ENCODE measurements at places on chromosomes 16 and 17.
A peak's percentile ranks its signal among the peaks of the same experiment; 100 is the strongest.

DNA sequence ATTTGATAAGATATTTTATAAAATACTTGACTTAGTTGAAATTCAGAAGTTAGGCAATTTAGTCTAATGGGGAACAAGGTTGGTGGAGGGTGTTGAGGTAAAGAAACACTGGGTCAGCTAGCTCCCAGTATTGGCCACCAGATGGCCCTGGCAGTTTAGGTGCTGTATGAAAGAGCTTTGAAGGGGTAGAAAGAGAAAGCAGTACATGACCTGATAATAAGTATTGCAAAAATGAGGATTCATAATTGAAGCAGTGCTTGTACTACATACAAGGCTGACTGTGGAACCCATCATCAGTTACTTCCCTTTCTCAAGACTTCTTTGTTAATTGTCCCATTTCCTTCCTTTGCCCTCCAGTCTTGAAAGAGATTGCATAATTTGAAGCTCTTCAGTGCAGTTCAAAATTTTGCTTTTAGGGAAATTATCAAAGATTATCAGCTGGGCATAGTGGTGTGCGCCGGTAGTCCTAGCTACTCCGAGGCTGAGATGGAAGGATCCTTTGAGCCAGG is 29.4 kb downstream of the TANC2 start:
- no peak overlapping the region for H3K27ac ChIP-seq
- no peaks in the 10 kb centered on the region for H3K36me3 ChIP-seq
- no peak overlapping the region for H3K4me3 ChIP-seq
- H3K27me3 ChIP-seq: no peaks in the 10 kb centered on the region

GRCh38 chr17:48513666-48514455 is 16.9 kb downstream of the HOXB1 start:
- peaks cover 62% of the 10 kb centered on the region for H3K4me1 ChIP-seq
- H3K4me3 ChIP-seq: no peak overlapping the region
- no peak for DNase-seq
- peaks cover 52% of the 10 kb centered on the region for H3K27me3 ChIP-seq

GRCh38 chr17:53628011-53628410 is 194.7 kb upstream of the KIF2B start:
- no peak overlapping the region for H3K27ac ChIP-seq
- H3K27me3 ChIP-seq: no peaks in the 10 kb centered on the region
- H3K4me3 ChIP-seq: no peak overlapping the region
- no peak for DNase-seq
- H3K4me1 ChIP-seq: no peaks in the 10 kb centered on the region

DNA sequence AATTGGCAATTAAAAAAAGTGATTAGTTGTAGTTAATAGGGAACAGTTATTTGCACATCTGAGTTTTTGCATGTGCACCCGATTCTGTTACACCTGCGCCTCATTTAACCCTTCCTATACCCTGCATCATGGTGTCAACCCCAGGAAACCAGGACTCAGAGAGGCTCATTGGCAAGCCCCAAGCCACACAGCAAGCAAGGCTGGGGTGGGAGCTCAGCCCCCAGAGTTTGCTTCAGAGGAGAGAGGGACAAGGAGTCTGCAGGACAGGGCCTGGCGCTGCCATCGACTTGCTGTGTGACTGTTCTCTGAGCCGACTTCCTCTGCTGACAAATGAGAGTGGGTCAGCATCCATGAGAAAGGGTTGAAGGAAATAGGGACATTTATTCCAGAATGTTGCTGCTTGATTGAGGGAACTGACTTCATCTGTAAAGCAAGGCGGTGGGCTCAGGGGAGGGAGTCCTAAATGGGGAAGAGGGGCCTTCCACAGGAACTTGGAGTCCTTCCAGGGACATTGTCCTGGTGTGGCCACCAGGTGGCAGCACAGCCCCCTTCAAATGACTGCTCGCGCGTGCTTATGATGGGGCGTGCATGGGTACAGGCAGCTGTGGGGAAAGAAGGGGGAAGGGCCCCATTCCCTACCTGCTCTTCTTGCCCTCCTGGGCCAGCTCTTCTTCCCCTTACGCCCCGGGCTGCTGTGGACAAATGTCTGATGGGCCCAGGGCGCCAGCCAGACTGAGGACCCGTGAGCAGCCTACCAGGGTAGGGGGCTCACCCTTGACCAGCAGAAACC is 51.6 kb downstream of the NT5M start:
- no peak overlapping the region for H3K4me3 ChIP-seq
- DNase-seq: peak; percentile 84
- H3K36me3 ChIP-seq: no peaks in the 10 kb centered on the region
- peaks cover 25% of the 10 kb centered on the region for H3K27me3 ChIP-seq
- H3K27ac ChIP-seq: no peak overlapping the region

DNA sequence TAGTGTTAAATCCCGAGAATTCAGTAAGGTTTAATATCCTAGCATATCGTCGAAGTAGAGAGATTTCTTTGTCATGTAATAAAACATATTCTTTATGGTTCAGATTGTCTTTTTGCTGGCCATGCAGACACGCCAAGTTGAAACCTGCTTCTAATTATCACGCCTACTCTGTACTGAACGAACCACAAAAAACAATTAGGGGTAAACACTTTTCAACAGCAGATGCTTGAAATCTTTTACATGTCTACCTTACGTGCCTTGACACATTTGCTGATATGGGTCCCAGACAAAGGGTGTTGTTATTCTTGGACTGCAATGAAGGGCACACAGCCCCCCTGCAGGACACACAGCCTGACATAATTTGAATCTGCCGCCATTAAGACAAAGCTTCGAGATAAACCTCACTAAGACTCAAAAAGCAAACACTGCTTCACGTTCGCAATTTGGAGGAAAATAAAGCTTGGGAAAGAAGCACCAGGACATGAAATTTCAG is 13.3 kb downstream of the WIPI1 start:
- no peaks in the 10 kb centered on the region for H3K27me3 ChIP-seq
- H3K27ac ChIP-seq: no peak overlapping the region
- DNase-seq: no peak
- H3K4me1 ChIP-seq: peaks cover 44% of the 10 kb centered on the region

- no peak for DNase-seq
- no peak overlapping the region for H3K27ac ChIP-seq
- H3K4me3 ChIP-seq: no peak overlapping the region
- H3K36me3 ChIP-seq: no peaks in the 10 kb centered on the region
- peaks cover 33% of the 10 kb centered on the region for H3K27me3 ChIP-seq
- H3K4me1 ChIP-seq: peaks cover 29% of the 10 kb centered on the region
These were observed 63.5 kb upstream of the MED9 start for GRCh38 chr17:17413215-17413792.

DNA sequence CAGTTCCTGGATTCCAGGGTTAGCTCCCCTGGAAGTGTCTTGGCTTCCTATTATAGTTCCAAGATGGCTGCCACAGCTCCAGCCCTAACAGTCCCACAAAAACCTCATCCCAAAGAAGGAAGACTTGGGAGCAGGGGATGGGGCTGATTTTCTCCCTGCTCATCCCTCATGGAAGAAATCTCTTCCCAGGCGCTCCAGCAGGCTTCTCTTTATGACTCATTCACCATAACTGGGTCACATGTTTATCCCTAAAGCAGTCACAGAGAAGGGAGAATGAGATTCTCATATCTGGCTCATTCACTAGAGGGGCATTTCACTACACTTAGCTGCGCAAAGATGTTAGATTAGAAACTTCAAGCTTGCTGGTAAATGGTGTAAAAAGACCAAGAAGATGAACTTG is 206.5 kb upstream of the IRX3 start:
- H3K4me1 ChIP-seq: no peaks in the 10 kb centered on the region
- H3K4me3 ChIP-seq: no peak overlapping the region
- no peak for DNase-seq
- no peaks in the 10 kb centered on the region for H3K27me3 ChIP-seq
- H3K27ac ChIP-seq: no peak overlapping the region

- H3K27ac ChIP-seq: peak overlapping the region; percentile 47
- no peaks in the 10 kb centered on the region for H3K27me3 ChIP-seq
These were observed 17.2 kb downstream of the SLC16A6 start for GRCh38 chr17:68273722-68274121.

DNA sequence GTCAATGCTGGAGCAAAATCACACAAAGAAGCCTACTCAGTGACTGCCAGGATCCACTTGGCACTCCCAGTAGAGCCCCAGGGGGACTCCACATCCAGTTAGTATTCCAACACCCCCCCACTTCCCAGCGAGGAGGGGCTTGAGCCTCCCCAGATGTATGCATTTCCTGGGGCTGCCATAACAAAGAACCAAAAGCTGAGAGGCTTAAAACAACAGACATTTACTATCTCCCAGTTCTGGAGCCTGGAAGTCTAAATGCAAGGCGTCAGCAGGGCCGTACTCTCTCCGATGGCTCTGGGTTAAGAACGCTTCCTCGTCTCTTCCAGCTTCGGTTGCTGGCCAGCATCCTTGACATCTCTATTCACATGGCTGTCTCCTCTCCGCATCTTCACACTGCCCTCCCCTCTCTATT is 23.0 kb upstream of the GNA13 start:
- peaks cover 4% of the 10 kb centered on the region for H3K4me1 ChIP-seq
- peaks cover 13% of the 10 kb centered on the region for H3K27me3 ChIP-seq
- H3K36me3 ChIP-seq: no peaks in the 10 kb centered on the region
- H3K4me3 ChIP-seq: no peak overlapping the region

GRCh38 chr16:30985401-30986128 is 558 bp downstream of the HSD3B7 start:
- no peaks in the 10 kb centered on the region for H3K27me3 ChIP-seq
- peak; percentile 30 for DNase-seq
- H3K27ac ChIP-seq: no peak overlapping the region
- peaks cover 11% of the 10 kb centered on the region for H3K4me1 ChIP-seq
- H3K36me3 ChIP-seq: peaks cover 19% of the 10 kb centered on the region
- peak overlapping the region; percentile 38 for H3K4me3 ChIP-seq

- no peak overlapping the region for H3K27ac ChIP-seq
- no peaks in the 10 kb centered on the region for H3K4me1 ChIP-seq
- no peaks in the 10 kb centered on the region for H3K27me3 ChIP-seq
- H3K36me3 ChIP-seq: peaks cover 37% of the 10 kb centered on the region
These were observed 13.2 kb downstream of the B3GNT9 start for GRCh38 chr16:67137605-67138004.

- H3K27me3 ChIP-seq: no peaks in the 10 kb centered on the region
- peaks cover 19% of the 10 kb centered on the region for H3K36me3 ChIP-seq
- peak overlapping the region; percentile 55 for H3K4me3 ChIP-seq
- H3K27ac ChIP-seq: peak overlapping the region; percentile 62
These were observed 2.2 kb upstream of the UQCRC2 start for GRCh38 chr16:21950782-21951521.

All from activated naive CD4-positive, alpha-beta T cell treated with anti-CD3 and anti-CD28 coated beads, Interleukin-2, amount 10 ng/mL, durations not matched to agents 7 days and 5 days (primary cell).